ENCODE measurements at places on chromosomes 11 and 22.
A peak's percentile ranks its signal among the peaks of the same experiment; 100 is the strongest.

GRCh38 chr11:3222003-3222855 is 3.6 kb upstream of the MRGPRG start:
- no peak for DNase-seq

- peak; percentile 65 for DNase-seq
These were observed 857 bp downstream of the ARCN1 start for GRCh38 chr11:118572981-118573550.

DNA sequence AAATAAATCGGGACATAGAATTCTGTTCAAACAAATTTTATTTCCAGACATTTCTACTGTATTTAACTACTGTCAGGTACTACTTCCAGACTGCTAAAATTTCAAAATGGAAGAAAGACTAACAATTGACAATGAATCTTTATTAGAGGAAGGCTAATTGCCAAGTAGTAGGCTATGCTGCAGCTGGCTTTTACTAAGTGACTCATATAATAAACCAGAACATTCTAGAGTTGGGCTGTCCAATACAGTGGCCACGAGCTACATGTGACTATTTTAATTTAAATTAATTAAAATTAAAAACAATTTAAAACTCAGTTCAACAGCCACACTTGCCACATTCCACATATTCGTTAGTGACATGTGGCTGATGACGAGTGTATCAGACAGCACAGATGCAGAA is 27.6 kb downstream of the CHKA start:
- no peak for DNase-seq

GRCh38 chr11:119319136-119319699 is 2.3 kb upstream of the MCAM start:
- peak; percentile 16 for DNase-seq

DNA sequence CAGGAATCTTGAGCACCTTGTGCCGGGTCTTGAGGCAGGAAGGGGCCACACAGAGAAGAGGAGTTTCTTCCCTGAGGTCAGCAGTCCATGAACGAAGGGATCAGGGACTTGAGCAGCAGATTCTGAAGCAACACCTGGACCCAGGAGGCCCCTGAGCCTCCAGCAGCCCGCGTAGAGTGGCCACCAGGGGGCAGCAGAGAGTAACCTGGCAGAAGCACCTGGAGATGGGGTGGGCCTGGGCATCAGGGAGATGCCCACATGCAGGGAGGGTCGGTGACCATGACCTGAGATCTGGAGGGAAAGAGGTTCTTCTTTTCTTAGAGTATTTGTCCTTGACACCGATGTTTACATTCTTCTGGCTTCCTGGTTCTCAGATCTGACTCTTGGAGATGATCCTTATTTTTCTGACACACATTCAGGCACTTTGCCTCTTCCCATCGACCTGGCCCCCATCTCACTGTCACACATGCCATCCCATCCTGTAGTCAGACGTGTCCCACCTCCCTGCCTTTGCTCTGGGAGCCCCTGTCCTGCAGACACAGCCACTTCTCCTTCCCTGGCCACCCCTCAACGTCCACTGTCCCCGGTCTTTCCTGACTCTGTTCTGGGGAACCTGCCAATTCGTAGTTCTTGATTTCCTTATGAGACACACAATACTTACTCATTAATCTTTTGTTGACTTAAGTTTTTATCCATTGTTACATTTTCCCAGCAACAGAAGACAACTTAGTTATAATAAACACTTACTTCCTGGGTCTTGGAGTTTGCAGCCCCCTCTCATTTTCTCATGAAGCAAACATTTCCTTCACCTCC is 66.5 kb downstream of the GGTLC2 start:
- DNase-seq, result peak; percentile 14

GRCh38 chr11:36210529-36210928 is 78.7 kb downstream of the COMMD9 start:
- no peak for DNase-seq

- peak; percentile 91 for DNase-seq
These were observed 61.9 kb downstream of the BMAL1 start for GRCh38 chr11:13339195-13340153.

DNA sequence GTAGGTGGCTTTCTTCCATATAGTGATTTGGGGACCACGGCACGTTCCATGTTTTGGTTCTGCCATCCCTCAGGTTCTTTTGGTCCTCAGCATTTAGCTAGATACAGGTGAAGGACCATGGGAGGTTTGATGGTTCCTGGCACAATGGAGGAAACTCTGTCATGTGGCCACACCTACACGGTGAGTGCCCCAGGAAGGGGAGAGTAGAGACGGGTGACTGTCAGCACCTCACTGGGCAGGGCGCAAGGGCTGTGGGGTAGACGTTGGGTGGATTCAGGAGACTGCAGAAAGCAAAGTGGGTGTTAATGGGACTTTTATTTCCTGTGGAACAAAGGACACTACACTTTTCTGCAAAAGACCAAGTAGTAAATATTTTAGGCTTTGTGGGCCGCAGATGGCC is 73.4 kb downstream of the PPP6R3 start:
- DNase-seq, result no peak

GRCh38 chr11:47564933-47565339 is 463 bp upstream of the PTPMT1 start:
- no peak for DNase-seq

DNA sequence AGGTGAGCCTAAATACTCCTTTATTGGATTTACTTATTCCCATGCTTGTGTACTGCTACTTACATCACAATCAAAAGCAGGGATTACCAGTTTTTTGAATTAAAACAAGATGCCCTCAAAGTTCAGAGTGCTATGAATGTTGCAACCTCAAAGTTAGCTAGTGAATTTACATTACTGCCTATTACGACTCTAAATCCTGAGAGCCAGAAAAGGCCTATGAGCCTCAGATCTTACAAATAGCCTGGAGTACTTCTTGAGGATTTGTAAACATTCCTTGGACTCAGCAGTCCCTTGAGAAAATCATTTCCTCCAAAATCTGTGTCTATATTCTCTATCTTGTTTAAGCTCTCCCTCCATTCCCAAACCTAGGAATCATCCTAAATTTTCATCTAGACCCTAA is 25.5 kb downstream of the CHORDC1 start:
- no peak for DNase-seq

DNA sequence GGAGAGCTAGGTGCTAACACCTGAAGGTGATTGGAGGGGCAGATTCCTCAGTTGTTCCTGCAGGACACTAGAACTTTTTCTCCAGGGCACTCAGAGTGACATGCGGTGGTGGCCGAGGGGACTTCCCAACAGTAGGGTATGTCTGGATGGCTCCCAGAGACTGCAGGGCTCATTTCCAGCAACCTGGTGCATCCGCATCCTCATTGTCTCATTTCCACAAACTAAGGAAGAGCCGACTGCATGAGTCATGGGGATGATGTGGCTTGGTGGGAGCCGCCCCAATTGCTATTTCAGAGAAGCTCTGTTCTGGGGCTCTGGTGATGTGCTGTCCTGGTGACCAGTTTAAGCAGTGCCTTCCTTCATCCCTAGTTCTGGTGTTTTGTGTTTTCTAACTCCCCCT is 2.8 kb upstream of the ROBO4 start:
- DNase-seq, result peak; percentile 97

DNA sequence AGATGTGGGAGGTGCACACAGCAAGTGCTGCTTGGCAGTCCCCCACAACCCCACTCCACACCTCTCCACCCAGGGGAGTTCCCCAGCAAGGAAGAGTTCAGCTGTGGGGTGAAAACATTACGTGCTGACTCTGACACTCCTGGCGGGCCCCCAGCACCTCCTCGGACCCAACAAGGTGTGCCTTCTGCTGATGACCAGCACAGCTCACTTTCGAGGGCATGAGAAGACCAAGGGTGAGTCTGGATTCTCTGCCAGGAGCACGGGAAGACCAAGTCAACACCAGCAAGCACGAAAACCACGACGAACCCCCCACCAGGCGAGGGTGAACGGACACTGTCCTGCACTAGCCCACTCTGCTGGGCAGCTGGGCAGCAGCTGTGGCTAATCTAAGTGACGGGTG is 1.4 kb downstream of the ALG12 start:
- no peak for DNase-seq

DNA sequence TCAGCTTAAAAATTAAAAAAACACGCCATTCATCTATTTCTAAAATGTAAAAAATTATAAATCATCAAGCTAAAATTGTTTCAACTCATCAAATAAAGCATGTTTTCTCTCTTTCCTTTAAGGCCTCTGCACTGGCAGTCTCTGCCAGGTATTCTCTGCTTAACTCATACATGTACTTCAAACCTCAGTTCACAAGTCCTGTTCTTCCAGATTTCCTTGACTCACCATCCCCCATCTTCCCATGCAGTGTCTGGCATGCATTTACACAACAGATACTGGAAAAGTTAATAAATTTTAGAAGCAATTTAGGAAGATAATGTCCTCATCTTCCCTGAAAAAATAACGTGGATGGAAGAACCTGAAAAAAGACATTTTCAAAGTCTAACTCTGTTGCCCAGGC is 32.5 kb downstream of the CSTF3 start:
- DNase-seq, result no peak

DNA sequence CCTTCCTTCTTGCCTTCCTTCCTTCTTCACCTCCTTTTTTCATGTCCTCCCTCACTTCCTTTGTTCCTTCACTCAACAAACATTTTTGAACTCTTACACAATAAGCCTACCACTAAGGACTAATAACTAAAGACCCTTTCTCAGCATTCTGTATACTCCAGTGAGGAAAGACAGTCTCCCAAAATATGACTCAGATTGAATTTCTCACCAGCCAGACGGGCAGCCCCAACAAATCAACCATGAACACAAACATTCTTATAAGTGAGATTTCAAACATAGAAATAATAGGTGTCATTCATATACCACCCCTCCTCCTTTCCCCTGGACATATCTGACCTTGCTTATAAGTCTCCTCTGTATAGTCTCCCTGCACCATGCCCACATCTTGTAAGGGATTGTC is 1079.7 kb downstream of the OPCML start:
- DNase-seq, result no peak

DNA sequence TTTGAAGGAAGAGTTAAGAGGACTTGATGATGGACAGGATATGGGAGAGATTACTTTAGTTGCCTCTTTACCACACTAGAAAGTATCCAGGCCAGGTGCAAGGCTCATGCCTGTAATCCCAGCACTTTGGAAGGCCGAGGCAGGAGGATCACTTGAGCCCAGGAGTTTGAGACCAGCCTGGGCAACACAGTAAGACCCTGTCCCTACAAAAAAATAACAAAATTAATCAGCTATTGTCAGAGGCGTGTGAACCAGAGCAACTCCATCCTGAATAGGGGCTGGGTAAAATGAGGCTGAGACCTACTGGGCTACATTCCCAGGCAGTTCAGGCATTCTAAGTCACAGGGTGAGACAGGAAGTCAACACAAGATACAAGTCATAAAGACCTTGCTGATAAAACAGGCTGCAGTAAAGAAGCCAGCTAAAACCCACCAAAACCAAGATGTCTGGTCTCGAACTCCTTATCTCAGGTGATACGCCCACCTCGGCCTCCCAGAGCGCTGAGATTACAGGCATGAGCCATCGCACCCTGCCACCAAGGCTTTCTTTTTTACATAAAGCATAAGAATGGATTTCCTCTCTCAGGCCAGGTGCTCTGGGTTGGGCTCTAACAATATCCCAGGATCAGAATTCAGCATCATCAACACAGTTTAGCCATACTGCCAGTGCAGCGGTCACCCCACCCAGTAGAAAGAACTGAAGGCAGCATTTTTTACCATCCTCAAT is 17.8 kb downstream of the PI4KA start:
- no peak for DNase-seq

DNA sequence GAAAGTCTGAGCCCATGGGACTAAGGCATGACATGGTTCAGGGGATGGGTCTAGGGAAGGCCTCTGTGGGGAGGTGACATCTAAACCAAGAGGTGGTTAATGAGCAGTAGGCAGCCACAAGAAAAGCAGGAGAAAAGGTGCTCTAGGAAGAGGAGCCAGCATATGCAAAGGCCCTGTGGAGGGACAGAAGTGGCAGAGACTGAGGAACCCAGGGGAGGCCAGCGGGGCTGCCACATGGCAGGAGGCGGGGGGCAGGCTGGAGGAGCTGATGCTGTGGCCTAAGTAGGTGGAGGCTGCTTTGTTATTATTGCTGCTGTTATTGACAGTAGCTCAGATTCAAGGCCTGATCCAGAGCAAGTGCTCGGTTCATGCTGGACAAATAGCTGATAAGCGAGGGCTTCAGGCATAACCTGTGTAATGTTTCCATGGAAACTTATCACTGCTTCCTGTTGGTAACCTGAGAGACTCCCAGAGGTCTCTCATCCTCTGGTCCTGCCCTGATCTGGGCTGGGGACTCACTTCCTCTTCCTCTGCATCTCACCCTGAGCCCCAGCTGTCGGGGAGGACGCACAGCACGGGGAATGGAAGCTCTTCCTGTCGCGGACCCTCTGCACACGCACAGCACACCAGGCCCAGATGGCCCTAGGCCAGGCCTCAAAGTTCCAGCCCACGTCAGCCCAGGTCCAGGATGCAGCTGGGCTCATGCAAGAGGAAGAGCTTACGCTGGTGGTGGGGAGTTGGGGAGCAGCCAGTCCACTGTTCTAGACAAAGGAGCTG is 75.2 kb upstream of the TP53I11 start:
- DNase-seq, result no peak

DNA sequence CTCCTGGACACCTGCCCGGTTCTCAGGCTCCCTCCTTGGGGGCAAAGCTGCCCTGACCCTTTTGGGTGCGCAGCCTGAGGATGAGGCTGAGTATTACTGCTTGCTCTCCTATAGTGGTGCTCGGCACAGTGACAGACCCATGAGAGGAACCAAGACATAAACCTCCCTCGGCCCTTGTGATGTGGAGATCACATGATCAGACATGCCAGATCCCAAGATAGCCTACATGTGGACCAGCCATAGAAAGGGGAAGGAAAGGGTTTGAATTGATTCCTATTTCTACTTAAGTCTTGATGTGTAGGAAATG is 125.3 kb downstream of the VPREB1 start:
- DNase-seq, result no peak

GRCh38 chr11:77151804-77152509 is 23.9 kb downstream of the MYO7A start:
- DNase-seq, result no peak

All from ELR (cell line).